Amygdala (tissue), 56 donors: ENCODE measurements at places on chromosomes 3 and 15.
A peak's percentile ranks its signal among the peaks of the same experiment; 100 is the strongest.

GRCh38 chr15:70770863-70771262 is 7.5 kb upstream of the UACA start:
- no peak for DNase-seq

DNA sequence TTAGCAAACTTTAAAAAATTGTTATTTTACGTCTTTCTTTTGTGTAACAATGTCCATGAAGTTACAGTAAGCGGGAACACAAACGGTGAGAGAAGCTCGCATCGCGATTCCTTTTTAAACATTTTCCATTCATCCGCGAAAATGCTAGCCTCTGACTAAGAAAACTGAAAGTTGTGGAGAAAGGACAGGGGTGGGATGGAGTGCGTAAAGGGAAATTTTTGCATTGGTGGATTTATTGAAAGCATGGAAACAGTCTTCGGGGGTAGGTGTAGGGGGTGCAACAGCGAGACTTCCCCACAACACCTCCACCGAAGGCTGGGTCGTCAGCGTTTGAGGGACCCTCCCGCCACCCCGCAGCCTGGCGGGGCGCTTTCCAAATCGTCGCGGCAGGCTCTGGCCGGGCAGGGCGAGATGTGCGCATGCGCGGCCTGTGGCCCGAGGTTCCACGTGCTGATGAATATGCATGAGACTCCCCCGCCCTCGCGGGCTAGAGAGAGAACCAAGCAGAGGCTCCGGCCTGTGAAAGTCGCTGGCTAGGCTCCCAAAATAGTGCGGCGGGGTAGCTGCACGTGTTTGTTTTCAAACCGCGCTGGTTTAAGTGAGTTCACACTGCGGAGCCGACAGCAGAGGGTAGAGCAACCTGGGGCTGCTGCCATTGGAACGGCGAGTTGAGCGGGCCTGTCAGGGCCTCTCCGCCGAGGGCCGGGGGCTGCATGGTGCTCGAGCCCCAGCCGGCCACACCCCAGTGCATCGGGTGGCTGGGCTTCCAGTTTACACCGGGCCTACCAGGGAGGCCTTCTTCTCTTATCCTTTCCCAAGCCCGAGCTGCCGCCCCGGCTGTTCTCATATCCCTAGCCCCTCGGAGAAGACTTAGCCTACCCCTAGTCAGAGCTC is 9.9 kb downstream of the ZIC1 start:
- peak; percentile 27 for DNase-seq

DNA sequence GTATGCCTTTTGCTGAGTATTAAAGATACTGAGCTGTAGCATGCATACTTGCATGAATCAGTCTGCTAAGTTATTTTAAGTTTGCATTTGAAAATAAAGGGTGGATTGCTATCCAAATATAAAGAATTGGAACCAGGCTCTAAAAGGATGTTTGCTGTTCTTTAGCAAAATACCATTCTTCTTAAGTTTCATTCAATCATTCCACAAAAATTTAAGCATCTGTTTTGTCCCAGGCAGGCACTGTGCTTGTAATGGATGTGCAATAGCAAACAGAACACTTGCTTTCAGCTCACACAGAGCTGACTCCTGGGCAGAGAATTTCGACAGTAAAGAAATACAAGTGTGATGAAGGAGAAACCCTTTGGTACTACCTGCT is 151.1 kb downstream of the PGPEP1L start:
- DNase-seq, result no peak

DNA sequence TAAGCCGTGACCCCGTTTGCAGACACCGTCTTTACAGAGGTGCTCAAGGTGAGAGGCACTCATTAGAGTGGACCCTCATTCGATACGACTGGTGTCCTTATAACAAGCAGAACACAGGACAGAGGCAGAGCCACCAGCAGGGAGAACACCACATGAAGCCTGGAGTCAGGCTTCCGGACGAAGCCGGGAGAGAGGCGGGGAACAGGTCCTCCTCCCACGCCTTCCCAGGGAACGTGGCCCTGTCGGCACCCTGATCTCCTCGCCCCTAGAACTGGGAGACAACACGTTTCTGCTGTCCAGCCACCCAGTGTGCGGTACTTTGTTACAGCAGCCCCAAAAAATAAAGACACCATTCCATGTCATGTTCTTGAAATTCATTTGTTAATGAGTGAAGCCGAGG is 33.6 kb downstream of the ZDHHC19 start:
- DNase-seq, result no peak

GRCh38 chr3:21645121-21645897 is 105.7 kb downstream of the ZNF385D start:
- DNase-seq, result no peak

DNA sequence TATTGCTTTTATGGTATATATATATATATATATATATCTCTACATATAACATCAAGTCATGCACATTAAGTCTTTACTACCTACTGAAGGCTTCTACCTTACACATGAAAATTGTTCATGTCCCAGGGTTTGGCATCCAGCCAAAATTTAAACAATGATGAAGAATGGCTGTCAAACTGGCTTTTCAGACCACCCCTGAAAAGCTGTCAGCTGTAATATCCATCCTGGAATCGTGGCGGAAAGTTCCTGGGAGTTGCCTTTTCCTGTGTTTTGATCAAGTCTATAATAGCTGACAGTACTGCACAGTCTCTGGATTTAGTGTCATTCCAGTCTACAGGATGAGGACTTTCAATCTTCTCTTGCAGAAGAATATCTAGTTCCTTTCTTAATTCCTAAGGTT is 48.3 kb downstream of the DHX36 start:
- no peak for DNase-seq
